HT-29 (cell line): ENCODE measurements at places on chromosomes 2 and 18. TPM values are rescaled to one million over a fixed set of nuclear protein-coding genes. Genes with fewer than 3 reads are reported as not detected.

The CFAP65 gene
- total RNA-seq, result not detected in 2 replicates

The ZNF2 gene
- total RNA-seq, result 0.69 and 0.70 TPM in 2 replicates

The BOLL gene
- not detected in 2 replicates for total RNA-seq

The CD207 gene
- not detected in 2 replicates for total RNA-seq

The MORN2 gene
- 6.2 and 11.6 TPM in 2 replicates for total RNA-seq

The RAB31 gene
- 1.7 and 1.9 TPM in 2 replicates for total RNA-seq

The SRD5A2 gene
- total RNA-seq, result not detected in 2 replicates

The AGXT gene
- total RNA-seq, result 1.6 and 3.0 TPM in 2 replicates

- DNase-seq, result no peak
These were observed 31.0 kb upstream of the EPB41L3 start for GRCh38 chr18:5574843-5575242.

GRCh38 chr2:191255756-191256312 is 10.6 kb downstream of the MYO1B start:
- no peak for DNase-seq

- DNase-seq, result no peak
These were observed 13.8 kb downstream of the NBAS start for GRCh38 chr2:15547115-15547876.

DNA sequence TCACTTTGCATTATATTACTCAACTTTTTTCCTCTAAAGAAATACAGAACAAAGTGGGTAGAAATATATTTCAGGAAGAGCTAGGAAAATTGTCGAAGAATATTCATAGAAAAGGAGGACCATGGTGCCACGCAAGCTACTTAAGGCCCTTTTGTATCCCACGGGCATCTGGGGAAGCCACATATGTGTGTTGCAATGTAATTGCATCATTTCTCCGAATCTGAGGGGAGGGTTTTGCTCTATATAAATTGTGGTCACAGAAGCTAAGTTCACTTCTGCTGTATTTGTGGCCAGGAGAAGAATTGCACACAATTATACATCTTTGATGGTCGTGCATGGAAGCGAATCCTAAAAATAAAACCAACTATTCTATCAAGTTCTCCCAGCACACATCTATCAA is 360.3 kb downstream of the IRS1 start:
- no peak for DNase-seq

DNA sequence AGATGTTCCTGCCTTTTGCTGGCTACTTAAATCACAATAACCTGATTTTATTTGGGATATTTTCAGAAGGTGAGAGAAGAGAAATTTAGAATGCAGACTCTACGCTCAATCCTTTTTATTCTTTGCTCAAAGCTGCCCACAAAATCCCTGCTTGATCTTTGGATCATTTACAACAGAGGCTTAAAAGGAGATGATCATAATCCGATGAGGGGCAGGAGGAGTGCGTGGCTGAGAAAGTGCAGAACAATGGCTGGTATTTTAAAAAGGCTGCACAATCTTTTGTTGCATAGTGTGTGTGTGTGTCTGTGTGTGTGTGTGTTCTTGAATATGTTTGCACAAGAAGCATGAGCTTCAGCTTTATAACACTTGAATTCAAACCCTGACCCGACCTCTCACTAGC is 256.3 kb upstream of the MYT1L start:
- no peak for DNase-seq

- no peak for DNase-seq
These were observed 44.5 kb upstream of the RBMS1 start for GRCh38 chr2:160538115-160538514.

DNA sequence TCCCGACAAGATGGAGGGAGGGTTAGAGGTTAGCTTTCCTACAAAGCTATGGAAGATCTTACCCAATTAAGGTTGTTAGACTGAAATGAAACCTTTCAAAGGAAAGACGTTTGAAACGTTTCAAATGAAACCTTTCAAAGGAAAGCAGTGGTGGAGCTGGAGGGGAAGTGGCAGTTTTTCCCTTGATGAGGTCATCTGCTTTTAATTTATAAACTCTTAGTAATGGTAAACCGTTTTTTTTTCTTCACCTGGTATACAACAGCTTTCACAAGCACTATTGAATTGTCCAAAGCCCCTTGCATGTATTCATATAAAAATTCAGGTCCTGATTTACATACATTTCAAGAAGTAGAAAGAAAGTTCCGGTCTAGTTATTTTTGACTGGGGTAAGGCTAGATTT is 7.4 kb downstream of the PMAIP1 start:
- DNase-seq, result no peak

GRCh38 chr2:168049609-168050008 is 197.8 kb downstream of the STK39 start:
- DNase-seq, result no peak

GRCh38 chr2:171541202-171541887 is 19.1 kb downstream of the CYBRD1 start:
- peak; percentile 40 for DNase-seq

GRCh38 chr2:227163998-227164762 is at the start of the genes COL4A3 and COL4A4:
Gene COL4A3, plus strand, starts transcription at chr2:227164624. Its CDS starts 103 bp downstream, at chr2:227164727.
Gene COL4A4, minus strand, starts transcription at chr2:227164205. Its CDS starts 16,722 bp downstream, at chr2:227147483.
- DNase-seq, result no peak

- peak; percentile 59 for DNase-seq
These were observed 105.6 kb upstream of the LDLRAD4 start for GRCh38 chr18:13112982-13113381.

GRCh38 chr2:9594366-9595054 is 36.3 kb downstream of the YWHAQ start:
- DNase-seq, result peak; percentile 3

- DNase-seq, result no peak
These were observed 30.1 kb upstream of the GNAL start for GRCh38 chr18:11658989-11659388.

- no peak for DNase-seq
These were observed 50.0 kb downstream of the TMEM163 start for GRCh38 chr2:134668821-134669220.

DNA sequence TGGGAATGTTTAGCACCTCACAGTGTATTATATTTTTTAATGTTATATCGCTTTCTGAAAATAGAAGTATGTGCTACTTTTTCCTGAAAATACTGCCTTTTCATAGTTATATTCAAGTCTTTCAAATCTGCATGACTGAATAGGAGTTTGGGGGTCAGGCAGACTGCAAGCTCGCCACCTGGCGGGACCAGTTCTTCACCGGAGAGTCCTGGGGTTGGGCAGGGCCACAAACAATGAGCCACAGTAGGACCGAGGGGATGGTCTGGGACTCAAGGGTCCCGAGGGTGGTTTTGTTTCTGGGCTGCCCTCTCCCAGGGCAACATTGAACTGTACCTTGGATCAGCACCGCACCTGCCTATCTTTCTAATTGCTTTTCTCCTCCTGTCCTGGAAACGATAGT is 70.6 kb downstream of the VWA3B start:
- DNase-seq, result peak; percentile 25

DNA sequence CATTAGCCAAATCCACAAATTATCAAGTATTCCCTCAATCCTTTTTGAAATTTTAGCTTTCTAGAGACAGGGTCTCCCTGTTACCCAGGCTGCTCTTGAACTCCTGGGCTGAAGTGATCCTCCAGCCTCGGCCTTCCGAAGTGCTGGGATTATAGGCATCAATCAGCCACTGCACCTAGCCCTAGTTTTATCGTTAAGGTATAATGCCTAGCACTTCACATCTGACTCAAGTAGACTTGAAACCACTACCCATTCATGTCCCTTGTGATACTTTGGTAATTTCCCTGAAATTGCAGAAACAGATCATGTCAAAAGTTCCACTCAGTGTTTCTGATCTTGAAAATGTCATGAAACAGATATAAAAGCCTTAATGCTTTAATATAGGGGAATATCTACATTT is 26.3 kb downstream of the MEX3C start:
- no peak for DNase-seq
